Stimulated activated naive B cell treated with anti-CD40 and anti-IgM and Interleukin-4, amounts not matched to agents 10 μg/mL and 1 μg/mL and 100 μg/mL, for 72 hours (primary cell): ENCODE measurements at places on chromosomes 5 and 9.
A peak's percentile ranks its signal among the peaks of the same experiment; 100 is the strongest.

- no peak for DNase-seq
- H3K4me1 ChIP-seq = peaks cover 38% of the 10 kb centered on the region
- H3K27me3 ChIP-seq = no peaks in the 10 kb centered on the region
- peak overlapping the region; percentile 91 for H3K27ac ChIP-seq
- peak overlapping the region; percentile 94 for H3K4me3 ChIP-seq
Observed at GRCh38 chr5:172282272-172283019, 1.1 kb downstream of the UBTD2 start.

- H3K4me1 ChIP-seq = peaks cover 8% of the 10 kb centered on the region
- no peak overlapping the region for H3K4me3 ChIP-seq
- DNase-seq = no peak
- no peak overlapping the region for H3K27ac ChIP-seq
- no peaks in the 10 kb centered on the region for H3K27me3 ChIP-seq
Observed at GRCh38 chr5:31767335-31768031, 128.6 kb downstream of the PDZD2 start.

DNA sequence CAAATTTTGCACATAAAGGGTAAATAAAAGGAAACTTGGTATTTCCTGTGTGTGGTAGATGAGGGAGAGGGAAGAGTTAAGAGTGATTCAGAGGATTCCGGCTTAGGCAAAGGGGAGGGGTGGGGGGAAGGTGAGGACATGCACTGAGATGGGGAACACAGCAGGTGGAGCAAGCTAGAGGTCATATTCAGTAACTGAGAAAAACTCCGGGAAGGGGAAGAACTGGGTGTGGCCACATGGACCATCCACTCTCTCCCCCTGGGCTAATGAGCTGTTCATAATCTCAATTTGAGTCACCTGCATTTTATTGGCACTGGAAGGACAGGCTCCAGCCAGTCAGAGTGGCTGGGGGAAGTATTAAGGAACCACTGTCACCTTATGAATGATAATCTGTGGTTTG, 45.1 kb upstream of the UGCG start:
- no peaks in the 10 kb centered on the region for H3K27me3 ChIP-seq
- H3K36me3 ChIP-seq = no peaks in the 10 kb centered on the region
- peaks cover 6% of the 10 kb centered on the region for H3K4me1 ChIP-seq
- no peak for DNase-seq

- no peak for DNase-seq
- peaks cover 21% of the 10 kb centered on the region for H3K36me3 ChIP-seq
- no peak overlapping the region for H3K27ac ChIP-seq
- no peak overlapping the region for H3K4me3 ChIP-seq
Observed at GRCh38 chr5:41817625-41818301, 52.5 kb downstream of the OXCT1 start.

- peaks cover 59% of the 10 kb centered on the region for H3K36me3 ChIP-seq
- H3K4me3 ChIP-seq = no peak overlapping the region
- no peaks in the 10 kb centered on the region for H3K27me3 ChIP-seq
- H3K27ac ChIP-seq = peak overlapping the region; percentile 9
- H3K4me1 ChIP-seq = peaks cover 81% of the 10 kb centered on the region
Observed at GRCh38 chr5:159021901-159022556, 77.7 kb downstream of the EBF1 start.

GRCh38 chr5:31880449-31880848, 241.5 kb downstream of the PDZD2 start:
- no peaks in the 10 kb centered on the region for H3K27me3 ChIP-seq
- no peak overlapping the region for H3K27ac ChIP-seq
- no peaks in the 10 kb centered on the region for H3K36me3 ChIP-seq
- no peak overlapping the region for H3K4me3 ChIP-seq
- DNase-seq = no peak

- H3K36me3 ChIP-seq = no peaks in the 10 kb centered on the region
- no peak overlapping the region for H3K4me3 ChIP-seq
- H3K27ac ChIP-seq = no peak overlapping the region
Observed at GRCh38 chr5:142757564-142757963, 12.6 kb upstream of the ARHGAP26 start.

GRCh38 chr9:94135222-94135621, 51.0 kb downstream of the PTPDC1 start:
- no peak overlapping the region for H3K27ac ChIP-seq
- H3K36me3 ChIP-seq = peaks cover 4% of the 10 kb centered on the region
- DNase-seq = no peak
- H3K4me3 ChIP-seq = no peak overlapping the region
- H3K4me1 ChIP-seq = no peaks in the 10 kb centered on the region
- no peaks in the 10 kb centered on the region for H3K27me3 ChIP-seq

GRCh38 chr5:156446526-156446925, 119.6 kb downstream of the SGCD start:
- no peak for DNase-seq
- H3K4me3 ChIP-seq = no peak overlapping the region
- H3K4me1 ChIP-seq = no peaks in the 10 kb centered on the region
- no peak overlapping the region for H3K27ac ChIP-seq
- no peaks in the 10 kb centered on the region for H3K36me3 ChIP-seq
- H3K27me3 ChIP-seq = peaks cover 14% of the 10 kb centered on the region

DNA sequence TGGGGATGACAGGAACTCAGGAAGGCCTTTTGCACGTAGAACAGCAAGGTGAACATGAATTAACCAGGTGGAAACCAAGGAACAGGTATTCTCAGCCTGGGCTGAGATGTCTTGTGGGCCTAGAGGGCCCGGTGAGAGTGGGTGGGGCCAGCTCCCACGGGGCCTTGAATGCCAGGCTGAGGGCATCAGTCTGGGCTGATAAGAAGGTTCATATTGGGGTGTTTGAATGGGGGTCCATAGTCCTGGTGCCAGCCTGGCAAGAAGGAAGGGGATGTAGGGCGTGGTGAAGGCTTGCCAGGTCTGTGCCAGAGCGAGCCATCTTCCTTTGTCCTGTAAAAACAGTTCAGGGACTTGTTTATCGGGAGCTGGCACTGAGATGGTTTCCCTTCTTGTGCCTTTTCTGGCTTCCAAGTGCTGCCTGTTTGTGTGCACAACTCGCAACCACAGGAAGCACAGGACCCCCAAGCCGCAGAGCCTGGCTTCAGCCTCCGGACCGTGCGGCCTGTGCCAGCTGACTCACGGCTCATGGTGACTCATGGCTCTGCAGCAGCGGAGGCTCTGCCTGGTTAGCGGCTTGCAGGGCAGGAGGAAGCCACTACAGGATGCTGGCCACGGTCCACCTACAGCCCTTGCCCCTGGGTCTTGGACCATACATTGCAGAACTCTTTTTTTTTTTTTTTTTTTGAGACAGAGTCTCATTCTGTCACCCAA, 2.4 kb downstream of the CARD19 start:
- peaks cover 36% of the 10 kb centered on the region for H3K4me1 ChIP-seq
- peak; percentile 45 for DNase-seq
- peaks cover 4% of the 10 kb centered on the region for H3K36me3 ChIP-seq
- no peak overlapping the region for H3K27ac ChIP-seq
- H3K4me3 ChIP-seq = peak overlapping the region; percentile 92

DNA sequence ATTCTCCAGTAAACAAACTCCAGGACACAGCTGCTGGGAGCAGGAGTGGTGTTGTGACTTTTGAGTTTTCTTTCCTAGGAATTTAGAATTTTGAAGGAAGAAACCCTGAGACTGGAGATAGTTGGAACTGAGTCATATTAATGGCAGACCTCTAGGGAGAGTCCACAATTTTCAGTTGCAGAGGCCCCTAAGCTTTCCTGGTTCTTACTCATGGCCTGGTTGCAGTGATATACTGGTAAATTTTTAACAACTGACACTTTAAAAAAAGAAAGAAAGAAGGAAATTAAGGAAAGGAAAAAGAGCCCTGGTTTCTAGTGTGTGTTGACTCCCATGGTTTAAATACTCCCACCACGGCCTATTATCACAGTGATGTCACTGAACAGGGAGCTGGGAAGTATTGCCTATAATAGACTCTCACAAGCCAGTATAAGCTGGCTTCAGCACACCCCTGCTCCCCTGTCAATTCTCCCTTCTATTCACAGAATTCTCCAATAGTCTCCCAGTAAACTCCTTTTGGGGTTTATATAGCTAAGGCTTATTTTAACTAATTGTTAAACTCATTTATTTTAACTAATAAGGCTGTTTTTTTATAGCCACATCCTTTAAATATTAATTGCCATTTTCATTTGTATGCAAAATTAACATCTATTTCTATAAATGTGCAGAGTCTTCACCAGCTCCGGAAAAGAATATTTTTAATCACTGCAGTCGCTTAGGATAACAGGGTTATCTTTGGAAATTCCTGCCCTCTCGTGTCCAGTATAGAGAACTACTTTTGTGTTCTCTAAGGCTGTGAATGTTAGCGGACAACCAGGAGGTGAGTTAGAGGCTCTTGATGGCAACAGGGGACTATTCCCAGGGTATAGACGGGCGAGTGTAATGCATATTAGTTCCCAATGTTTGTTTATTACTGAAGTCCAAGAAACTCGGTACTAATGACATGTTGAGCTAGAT, 59.7 kb downstream of the GGTA1 start:
- no peak overlapping the region for H3K4me3 ChIP-seq
- H3K4me1 ChIP-seq = no peaks in the 10 kb centered on the region
- peaks cover 56% of the 10 kb centered on the region for H3K27me3 ChIP-seq
- H3K36me3 ChIP-seq = no peaks in the 10 kb centered on the region
- no peak overlapping the region for H3K27ac ChIP-seq

GRCh38 chr5:40555886-40556285, 123.8 kb upstream of the PTGER4 start:
- H3K27me3 ChIP-seq = no peaks in the 10 kb centered on the region
- H3K4me3 ChIP-seq = no peak overlapping the region
- peaks cover 8% of the 10 kb centered on the region for H3K4me1 ChIP-seq
- DNase-seq = no peak
- peaks cover 3% of the 10 kb centered on the region for H3K36me3 ChIP-seq

GRCh38 chr9:35606138-35606504, 1.1 kb downstream of the TESK1 start:
- peak overlapping the region; percentile 85 for H3K4me3 ChIP-seq
- H3K27me3 ChIP-seq = no peaks in the 10 kb centered on the region
- DNase-seq = no peak
- H3K27ac ChIP-seq = peak overlapping the region; percentile 81

DNA sequence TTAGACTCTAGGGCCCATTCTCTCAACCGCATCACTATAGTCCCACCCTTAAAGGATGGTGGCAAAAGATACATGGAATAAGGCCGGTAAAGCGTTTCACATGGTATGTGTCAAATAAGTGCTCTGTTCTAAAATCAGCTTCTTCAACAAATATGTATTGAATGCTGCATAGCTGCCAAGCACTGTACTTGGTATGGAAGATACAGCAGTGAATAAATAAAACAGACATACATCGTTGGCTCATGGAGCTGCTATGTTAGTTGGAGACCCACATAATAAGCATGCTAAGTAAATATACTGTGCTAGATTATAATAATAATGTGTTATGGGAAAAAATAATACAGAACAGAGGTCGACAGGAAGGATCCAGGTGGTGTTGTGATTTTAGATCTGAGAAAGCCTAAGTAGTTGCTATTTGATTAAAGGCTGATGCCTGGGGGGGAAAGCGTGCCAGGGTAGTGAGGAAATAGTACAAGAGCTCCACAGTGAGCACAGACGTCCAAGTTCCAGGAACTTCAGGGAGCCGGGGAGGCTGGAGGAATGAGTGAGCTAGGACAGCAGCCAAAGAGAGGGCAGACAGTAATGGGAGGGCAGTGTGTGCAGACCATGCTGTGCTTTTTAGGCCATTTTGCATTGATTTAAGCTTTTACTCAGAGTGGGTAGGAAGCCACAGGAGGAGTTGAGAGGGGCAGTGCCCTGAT, 93.7 kb downstream of the JAKMIP2 start:
- no peaks in the 10 kb centered on the region for H3K36me3 ChIP-seq
- no peak overlapping the region for H3K4me3 ChIP-seq
- no peaks in the 10 kb centered on the region for H3K27me3 ChIP-seq
- no peaks in the 10 kb centered on the region for H3K4me1 ChIP-seq

GRCh38 chr9:129351058-129351641, 173.1 kb upstream of the IER5L start:
- peaks cover 30% of the 10 kb centered on the region for H3K27me3 ChIP-seq
- H3K27ac ChIP-seq = no peak overlapping the region
- no peak overlapping the region for H3K4me3 ChIP-seq
- H3K36me3 ChIP-seq = no peaks in the 10 kb centered on the region

- no peaks in the 10 kb centered on the region for H3K4me1 ChIP-seq
- H3K27ac ChIP-seq = no peak overlapping the region
- H3K27me3 ChIP-seq = peaks cover 19% of the 10 kb centered on the region
- no peak for DNase-seq
- peaks cover 2% of the 10 kb centered on the region for H3K36me3 ChIP-seq
- H3K4me3 ChIP-seq = no peak overlapping the region
Observed at GRCh38 chr5:159704160-159704559, 212.1 kb upstream of the ADRA1B start.

- H3K27ac ChIP-seq = no peak overlapping the region
- no peaks in the 10 kb centered on the region for H3K4me1 ChIP-seq
- no peaks in the 10 kb centered on the region for H3K27me3 ChIP-seq
- no peaks in the 10 kb centered on the region for H3K36me3 ChIP-seq
- no peak for DNase-seq
Observed at GRCh38 chr5:169128679-169129078, 172.3 kb downstream of the SLIT3 start.

GRCh38 chr5:73968246-73968645, 342.2 kb downstream of the ARHGEF28 start:
- no peaks in the 10 kb centered on the region for H3K4me1 ChIP-seq
- H3K36me3 ChIP-seq = no peaks in the 10 kb centered on the region
- no peak for DNase-seq
- peaks cover 14% of the 10 kb centered on the region for H3K27me3 ChIP-seq
- no peak overlapping the region for H3K27ac ChIP-seq

DNA sequence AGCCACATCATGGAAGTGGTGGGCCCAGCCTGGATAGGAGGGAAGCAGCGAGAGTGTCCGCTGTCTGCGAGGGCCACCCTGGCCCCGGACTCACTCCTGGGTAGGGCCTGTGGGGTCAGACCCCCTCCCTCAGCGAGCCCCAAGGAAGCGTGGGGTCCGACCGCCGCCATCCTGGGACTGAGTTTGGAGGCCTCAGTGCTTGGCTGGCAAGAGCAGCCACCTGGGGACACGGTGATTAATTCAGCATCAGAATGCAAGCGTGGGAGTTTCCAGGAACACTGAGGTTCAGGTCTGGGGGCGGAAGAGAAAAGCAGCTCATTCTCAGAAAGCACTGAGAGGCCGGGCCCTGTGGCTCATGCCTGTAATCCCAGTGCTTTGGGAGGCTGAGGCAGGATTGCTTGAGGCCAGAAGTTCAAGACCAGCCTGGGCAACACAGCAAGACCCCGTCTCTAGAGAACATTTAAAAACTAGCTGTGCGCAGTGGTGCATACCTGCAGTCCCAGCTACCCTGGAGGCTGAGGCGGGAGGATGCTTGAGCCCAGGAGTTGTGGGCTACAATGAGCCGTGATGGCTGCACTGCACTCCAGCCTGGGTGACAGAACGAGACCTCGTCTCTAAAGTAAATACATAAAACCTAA, 18.3 kb upstream of the CAMSAP1 start:
- H3K27me3 ChIP-seq = no peaks in the 10 kb centered on the region
- DNase-seq = peak; percentile 49
- peak overlapping the region; percentile 17 for H3K4me3 ChIP-seq
- peaks cover 18% of the 10 kb centered on the region for H3K4me1 ChIP-seq
- H3K36me3 ChIP-seq = peaks cover 28% of the 10 kb centered on the region

GRCh38 chr5:50958852-50959457, 292.5 kb downstream of the PARP8 start:
- peaks cover 61% of the 10 kb centered on the region for H3K27me3 ChIP-seq
- no peak for DNase-seq
- no peak overlapping the region for H3K27ac ChIP-seq
- no peaks in the 10 kb centered on the region for H3K36me3 ChIP-seq
- peaks cover 11% of the 10 kb centered on the region for H3K4me1 ChIP-seq
- no peak overlapping the region for H3K4me3 ChIP-seq

- H3K36me3 ChIP-seq = peaks cover 25% of the 10 kb centered on the region
- no peak overlapping the region for H3K27ac ChIP-seq
- peaks cover 11% of the 10 kb centered on the region for H3K4me1 ChIP-seq
- no peak overlapping the region for H3K4me3 ChIP-seq
Observed at GRCh38 chr9:4725706-4726442, 15.1 kb downstream of the AK3 start.

GRCh38 chr9:137461663-137462395, 2.7 kb upstream of the NSMF start:
- peak overlapping the region; percentile 82 for H3K4me3 ChIP-seq
- peaks cover 16% of the 10 kb centered on the region for H3K4me1 ChIP-seq
- H3K27me3 ChIP-seq = no peaks in the 10 kb centered on the region
- DNase-seq = peak; percentile 86
